Stimulated activated CD8-positive, alpha-beta memory T cell treated with anti-CD3 and anti-CD28 coated beads, Interleukin-7, amount 100 ng/mL, for 24 hours (primary cell): ENCODE measurements at places on chromosomes 11 and 22.

DNA sequence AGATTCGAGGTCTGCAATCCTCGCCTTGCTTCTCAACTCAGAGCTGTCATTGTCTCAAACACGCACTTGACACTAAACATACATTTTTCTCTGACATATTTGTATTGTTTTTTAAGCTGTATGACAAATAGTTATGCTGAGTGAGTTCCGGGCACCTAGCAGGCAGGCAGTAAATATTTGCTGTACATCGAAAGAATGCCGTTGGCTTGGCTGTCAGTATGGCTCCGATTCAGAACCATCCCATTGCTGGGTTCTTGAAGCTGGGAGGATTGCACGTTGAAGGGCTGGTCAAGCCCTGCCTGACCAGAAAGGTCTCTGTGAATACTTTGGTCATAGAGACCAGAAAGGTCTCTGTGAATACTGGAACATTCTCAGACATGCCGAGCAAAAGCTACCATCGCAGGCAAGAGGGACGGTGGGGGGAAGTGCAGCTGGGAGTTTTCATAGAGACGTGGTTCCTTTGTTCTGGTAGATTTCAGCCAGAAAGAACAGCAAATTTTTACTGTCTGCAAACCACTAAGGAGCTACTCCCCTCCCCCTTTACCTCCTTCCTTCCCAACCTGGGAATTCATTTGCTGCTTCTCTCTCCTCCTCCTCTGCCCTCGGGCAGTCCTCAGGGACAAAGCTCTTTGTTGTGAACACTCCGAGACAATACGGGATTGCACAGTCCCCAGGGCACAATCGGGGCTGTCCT lies 202.2 kb upstream of the SORL1-AS1 start:
- no peak for DNase-seq

DNA sequence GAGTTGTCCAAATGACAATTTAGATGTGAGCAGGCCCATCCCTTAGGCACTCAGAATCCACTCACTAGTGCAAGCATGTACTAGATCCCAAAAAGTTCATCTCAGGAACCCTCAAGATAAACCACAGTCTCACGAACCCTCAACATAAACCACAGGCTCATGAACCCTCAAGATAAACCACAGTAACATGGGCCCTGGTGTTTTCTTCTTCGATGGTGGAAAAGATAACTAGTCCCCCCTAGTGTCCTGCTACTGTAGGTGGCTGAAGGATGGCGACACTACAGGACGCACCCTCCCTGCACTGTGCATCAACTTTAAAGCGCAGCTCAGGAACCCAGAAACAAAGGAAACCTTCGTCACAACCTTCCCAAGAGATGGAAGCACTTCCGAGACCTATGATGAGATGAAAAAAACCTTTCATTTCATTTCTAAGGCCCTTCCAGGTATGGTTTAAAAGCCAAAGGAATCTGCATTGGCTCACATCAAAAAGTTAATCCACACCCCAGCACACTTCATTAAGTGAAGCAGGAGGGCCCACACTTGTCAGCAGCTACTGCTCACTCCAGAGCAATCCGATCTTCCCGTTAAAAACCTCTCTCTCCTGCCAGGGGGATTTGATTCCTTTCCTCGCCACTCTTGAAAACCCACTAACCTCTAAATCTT lies 2.4 kb downstream of the LARGE1 start:
- no peak for DNase-seq

- DNase-seq: no peak
Observed at GRCh38 chr22:48035897-48036296, 1273.4 kb downstream of the TBC1D22A start.

- no peak for DNase-seq
Observed at GRCh38 chr22:46087816-46088277, 62.5 kb upstream of the PPARA start.

DNA sequence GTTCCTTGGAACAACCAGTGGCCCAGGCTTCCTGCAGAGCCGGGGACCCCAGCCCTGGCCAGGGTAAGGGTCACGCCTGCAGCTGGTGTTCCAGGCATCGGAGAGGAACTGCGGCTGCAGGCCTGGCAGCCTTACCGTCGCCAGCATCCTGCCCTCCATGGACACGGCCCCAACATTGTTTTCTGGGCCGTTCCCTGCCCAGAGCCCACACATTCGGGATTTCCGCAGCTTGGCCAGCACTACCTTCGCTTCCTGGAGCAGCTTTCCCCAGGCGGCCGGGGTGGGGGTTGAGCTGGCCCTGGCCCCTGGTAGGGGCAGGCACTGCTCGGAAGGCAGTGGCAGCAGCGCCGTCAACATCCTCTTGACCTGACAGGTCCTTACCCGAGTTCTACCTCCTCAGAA lies 17.7 kb downstream of the TXN2 start:
- no peak for DNase-seq

DNA sequence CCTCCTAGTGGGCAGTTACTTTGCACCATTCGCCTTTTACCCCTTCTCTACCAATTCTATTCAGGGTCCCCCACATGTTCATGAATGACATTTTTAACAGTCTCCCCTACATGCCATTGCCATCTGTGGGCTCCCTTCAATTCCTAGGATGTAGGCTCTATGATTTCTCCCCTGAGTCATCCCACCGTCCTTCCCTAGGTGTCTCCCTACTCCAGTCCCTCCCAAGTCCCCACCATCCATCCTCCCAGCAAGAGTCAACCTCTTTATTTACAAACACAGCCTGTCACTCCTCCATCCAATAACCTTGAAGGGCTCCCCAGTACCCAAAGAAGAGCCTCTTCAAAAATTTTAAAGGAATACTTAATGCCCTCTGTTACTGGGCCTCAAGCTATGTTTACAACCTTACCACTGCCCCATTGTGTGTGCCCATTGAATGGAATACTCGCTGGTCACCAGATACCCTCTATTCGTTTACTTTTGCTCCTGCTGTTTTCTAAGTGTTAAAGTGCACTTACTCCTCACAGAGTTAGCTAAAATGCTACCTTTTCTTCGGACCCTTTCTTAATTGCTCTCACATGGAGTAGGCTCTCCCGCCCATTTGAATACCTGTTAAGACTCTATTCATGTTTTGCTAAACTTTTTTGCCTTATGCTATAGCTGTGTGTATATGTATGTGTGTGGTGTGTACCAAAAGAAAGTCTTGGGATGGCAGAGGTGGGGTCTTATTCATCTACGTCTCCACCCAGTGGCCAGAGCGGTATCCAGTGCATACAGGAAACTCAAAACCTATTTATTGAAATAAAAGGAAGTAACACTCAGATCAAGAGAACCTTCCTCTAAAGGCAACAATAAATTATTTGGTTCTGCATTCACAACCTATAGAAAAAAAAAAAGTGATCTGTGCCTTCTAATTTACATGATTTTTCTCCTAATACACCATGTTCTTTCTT lies 235.8 kb upstream of the CCDC90B start:
- no peak for DNase-seq

DNA sequence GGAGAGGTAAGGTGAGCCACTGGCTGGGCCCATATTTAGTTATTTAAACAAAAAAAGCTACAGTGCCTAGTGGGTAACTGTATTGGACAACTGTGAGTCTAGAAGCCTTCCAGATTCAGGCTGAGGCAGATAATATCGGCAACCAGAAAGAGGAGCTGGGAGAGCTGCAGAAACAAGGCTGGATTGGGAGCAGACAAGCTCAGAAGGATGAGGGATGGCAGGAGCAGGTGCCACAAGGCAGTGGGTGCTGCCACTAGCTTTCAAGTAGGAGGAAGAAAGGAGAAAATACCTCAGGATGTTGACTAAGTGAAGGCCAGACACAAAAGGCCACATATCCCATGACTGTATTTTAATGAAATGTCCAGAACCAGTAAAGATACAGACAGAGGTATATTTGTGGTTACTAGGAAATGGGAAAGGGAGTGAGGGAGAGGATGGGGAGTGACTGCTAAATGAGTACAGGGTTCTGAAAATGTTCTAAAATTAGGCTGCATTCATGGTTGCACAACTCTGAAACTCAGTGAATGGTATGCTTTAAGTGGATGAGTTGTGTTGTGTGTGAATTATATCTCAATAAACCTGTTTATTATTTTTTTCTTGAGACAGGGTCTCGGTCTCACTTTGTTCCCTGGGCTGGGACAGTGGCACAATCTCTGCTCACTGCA lies 11.8 kb upstream of the RAPSN start:
- no peak for DNase-seq

DNA sequence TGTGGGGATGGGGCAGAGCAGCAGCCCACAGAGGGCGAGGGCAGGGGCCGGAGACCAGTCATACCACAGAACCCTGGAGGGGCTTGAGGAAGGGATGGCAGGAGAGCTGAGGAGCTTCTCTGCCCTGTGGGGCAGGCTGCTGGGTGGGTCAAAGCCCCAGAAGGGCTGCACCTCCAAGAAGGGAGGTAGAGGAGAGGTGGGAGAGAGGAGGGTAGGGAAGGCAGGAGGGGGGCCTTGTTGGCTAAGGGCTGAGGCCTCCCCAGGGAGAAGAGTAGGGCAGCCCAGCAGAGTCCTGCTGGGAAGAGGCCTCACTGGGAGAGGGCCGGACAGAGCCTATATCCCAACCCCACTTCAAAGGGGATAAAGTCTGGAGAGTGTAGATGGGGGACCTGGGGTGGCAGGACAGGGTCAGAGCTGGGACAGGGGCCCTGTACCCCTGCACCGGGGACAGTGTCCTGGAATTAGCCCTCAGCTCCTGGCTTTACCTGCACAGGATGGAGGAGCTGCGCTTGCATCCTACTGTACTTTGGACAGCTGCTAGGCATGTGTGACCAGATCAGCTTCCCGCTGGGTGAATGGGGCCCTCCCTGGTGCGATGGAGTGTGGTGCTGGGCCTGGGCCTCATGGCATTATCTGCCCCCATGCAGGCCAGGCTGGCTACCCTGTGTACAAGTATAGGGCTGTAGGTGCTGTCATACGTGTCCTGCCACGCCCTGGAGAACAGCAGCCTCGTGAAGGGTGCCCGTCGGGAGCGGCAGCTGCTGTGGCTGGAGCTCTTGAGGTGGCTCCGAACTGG lies 7.3 kb downstream of the DGCR6L start:
- no peak for DNase-seq

GRCh38 chr22:19710020-19710768 lies 4.1 kb upstream of the SEPTIN5 start:
- no peak for DNase-seq

DNA sequence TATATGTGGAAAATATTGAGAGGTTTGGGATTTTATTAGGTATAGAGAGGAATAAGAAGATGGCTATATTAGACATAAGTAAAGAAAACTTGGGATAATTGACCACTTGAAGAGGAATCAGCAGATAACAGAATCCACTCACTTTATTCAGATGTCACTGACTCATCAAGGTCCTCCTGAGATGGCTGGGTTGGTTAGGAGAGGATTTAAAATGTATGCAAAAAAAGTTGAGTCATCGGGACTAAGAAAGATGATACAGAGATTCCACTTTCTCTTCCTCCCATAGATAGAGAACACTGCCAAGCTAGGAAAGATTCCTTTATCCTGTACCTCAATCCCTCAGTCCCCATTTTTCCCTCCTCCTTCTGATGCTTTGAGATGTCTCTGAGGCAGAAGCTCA lies at the start of gene OR6A2:
TSS of gene OR6A2 (minus strand) at position 288 of the 400 bp plus-strand sequence. CDS start 3,981 bp downstream, outside the sequence.
- no peak for DNase-seq

DNA sequence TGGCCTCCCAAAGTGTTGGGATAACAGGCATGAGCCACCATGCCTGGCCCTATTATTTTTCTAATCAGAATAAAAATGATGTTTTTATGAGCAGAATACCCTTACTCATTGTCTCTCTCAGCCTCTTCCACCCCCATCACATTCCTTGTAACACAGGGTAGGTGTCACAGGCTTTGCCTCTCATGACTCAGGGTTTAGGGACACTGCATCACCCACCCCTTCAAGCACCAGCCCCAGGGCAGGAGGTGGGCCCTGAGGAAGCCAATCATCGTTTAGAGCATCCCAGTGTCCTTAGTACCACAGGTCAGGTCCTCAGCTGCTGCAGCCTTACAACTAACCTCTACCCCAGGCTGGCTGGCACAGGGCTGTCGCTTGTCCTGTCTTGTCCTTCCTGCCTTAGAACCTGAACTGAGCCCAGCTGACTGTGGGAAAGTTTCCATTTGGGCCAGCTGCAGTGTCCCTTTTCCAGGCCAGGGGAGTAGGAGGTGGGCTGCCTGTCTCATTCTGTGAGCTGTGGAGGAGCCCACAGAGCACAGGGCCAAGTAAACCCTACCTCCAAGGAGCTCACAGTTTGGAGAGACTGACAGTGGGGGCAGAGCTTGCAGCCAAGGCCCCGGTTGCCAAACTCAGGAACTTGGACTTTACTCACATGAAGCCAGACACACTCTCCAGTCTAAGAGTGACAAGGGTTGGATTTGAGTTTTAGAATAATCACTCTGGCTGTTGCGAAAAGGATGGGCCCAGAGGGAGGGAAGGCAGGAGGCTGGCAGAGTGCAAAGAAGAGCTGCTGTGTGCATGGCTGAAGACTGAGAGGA lies 19.5 kb upstream of the UVRAG start:
- DNase-seq: no peak

- no peak for DNase-seq
Observed at GRCh38 chr22:48372390-48372789, 1455.3 kb downstream of the BRD1 start.

- DNase-seq: no peak
Observed at GRCh38 chr11:16392616-16393015, 36.3 kb upstream of the SOX6 start.

DNA sequence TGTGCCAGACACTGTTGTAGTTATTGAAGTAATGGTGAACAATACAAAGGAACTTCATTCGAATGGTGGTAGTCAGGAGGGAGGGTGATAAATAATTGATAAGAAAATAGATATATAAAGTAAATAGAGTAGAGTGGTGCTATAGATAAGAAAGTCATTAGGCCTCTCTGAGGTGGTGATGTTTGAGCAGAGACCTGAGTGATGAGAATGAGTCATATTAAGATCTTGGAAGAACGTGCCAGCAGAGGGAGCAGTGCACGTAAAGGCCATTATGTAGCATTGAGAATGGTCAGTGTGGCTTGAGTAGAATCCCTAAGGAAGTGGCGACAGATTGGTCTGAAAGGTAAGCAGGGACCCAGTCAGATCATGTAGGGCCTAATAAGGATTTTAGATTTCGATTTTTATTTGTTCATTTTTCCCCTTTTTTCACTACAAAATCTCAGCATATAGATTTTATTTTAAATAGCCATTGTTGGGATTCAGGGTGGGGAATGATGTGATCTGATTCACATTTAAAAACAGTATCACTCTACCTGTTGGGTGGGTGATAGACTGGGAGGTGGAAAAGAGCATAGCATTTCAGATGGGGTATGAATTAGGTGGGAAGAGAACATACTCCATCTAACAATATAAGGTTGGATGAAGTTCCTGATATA lies 44.7 kb downstream of the CCDC90B start:
- no peak for DNase-seq

DNA sequence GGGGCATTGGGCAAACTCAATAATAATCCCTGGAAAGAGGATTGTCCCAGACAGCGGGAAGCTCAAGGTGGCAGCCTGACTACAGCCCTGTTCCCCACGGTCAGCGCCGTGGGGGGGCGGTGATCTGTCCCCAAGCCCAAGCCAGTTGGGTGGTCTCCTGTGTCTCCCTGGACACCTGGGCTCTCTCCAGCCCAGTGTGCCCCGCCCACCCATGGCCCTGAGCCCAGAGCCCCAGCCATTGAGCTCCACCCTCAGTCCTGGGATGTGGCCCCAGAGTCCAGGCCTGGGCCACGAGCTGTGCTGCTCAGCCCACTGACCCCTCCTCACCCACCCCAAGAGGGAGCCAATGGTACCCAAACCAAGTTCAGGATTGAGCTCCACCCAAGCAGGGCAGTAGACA lies 27.9 kb upstream of the PDE2A start:
- DNase-seq: no peak

GRCh38 chr11:83116015-83116641 lies 40.8 kb upstream of the PCF11 start:
- DNase-seq: no peak
